ENCODE measurements at places on chromosomes 2 and 18.
A peak's percentile ranks its signal among the peaks of the same experiment; 100 is the strongest.

DNA sequence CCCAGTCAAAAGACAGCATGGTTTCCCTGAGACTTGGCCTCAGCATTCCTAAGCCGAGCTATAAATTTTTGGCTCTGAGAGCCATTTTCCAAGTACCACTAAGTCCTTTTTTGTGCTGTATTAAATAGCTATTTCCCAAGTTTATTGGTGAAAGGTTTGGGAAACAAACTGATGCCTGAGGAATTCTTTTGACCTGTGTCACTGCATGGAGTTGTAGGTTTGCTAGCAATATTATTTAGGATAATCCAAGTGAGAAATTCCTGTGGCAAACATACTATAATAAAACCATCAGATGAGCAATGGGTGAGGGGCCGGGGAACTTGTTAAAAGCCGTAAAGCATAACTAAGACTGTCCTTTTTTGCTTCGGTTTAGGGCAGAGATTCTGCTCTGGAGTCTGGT is 28.4 kb downstream of the ARHGAP28 start:
- peak; percentile 98 for DNase-seq

DNA sequence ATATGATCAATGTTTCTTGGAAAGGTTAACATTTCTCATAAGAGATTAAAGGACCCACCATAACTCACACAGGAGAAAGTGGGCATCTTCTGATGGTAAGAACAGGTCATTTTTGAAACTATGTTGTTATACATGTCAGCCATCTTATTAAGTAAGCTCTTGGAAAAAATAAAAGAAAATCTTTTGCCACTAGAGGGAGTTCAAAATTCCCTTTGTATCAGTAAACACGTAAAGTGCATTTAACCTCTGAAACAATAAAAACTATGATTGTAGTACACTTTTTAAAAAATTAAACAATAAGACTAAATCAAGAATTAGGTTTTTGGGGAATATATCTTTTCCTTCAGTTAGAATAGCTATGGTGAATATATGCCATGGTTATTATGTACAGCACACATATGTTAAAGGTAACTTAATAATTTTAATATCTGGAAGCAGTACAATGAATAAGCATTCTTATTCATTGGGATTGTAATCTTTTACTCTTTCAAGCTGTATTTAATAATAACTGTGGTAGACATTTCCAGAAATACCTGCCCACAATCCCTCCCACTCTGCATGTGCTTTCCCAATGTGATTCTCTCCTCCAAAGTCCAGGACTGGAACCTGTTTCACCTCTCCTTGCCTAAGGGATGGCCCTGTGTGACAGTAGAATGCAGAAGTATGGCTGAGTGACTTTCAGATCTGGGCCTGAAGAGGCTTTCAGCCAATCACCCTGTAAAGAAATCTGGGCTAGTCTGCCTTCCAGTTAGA is 64.2 kb downstream of the RBMS1 start:
- DNase-seq: peak; percentile 65

- DNase-seq: no peak
Measured at GRCh38 chr2:147569426-147569825, 275.4 kb upstream of the ACVR2A start.

GRCh38 chr2:163692081-163692480 is 43.7 kb downstream of the FIGN start:
- DNase-seq: no peak

- no peak for DNase-seq
Measured at GRCh38 chr2:85388878-85389538, 21.2 kb downstream of the CAPG start.

DNA sequence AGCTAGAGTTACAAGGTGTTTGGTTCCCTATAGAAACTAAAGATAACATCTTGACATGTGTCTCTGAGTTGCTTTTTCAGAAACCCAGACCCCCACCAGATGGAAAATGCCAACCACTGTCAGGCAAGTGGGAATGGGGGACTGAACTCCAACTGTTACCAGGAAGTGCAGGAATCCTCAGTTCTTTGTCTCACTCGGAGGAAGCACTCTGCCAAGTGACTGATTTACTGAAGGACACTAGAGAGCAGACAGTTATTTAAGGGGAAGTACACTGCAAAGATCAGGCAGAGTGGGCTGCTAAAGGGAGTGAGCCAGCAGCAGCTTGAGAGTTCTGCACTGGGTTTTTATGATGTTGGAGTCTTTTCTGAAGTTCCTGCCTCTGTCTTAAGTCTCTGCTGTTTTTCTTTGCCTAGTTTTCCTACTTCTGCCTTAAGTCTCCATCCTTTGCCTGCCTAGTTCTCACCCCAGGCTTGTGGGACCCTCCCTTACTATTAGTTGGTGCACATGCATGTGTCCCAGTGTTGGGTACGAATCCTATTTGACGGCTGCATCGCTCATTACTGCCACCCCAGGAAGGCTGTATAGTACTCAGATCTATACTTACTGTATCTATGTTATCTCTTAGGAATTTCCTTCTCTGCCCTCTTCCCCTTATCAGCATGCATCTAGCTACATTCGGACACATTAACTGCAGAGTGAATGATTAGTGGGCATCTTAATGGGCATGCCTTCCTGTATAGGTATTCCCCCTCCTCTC is 97.1 kb downstream of the TEX51 start:
- DNase-seq: no peak

- no peak for DNase-seq
Measured at GRCh38 chr2:143574069-143574468, 444.9 kb downstream of the ARHGAP15 start.

DNA sequence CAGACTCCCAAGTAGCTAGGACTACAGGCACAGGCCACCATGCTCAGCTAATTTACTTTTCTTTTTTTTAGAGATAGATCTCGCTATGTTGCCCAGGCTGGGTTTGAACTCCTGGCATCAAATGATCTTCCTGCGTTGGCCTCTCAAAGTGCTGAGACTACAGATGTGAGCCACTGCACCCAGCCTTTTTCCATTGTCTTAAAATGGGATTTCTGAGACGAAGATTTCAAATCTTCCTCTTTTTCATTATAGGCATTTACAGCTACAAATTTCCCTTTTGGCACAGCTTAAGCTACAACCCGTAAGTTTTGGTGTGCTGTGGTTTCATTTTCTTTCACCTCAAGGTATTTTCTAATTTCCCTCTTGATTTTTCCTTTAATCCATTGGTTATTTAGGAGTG is 8.6 kb downstream of the GNLY start:
- DNase-seq: no peak

GRCh38 chr2:16978301-16978700 is 312.7 kb upstream of the CYRIA start:
- peak; percentile 28 for DNase-seq

GRCh38 chr2:112293636-112294401 is 18.4 kb downstream of the ZC3H6 start:
- no peak for DNase-seq

- no peak for DNase-seq
Measured at GRCh38 chr18:25033747-25034471, 318.1 kb downstream of the ZNF521 start.

DNA sequence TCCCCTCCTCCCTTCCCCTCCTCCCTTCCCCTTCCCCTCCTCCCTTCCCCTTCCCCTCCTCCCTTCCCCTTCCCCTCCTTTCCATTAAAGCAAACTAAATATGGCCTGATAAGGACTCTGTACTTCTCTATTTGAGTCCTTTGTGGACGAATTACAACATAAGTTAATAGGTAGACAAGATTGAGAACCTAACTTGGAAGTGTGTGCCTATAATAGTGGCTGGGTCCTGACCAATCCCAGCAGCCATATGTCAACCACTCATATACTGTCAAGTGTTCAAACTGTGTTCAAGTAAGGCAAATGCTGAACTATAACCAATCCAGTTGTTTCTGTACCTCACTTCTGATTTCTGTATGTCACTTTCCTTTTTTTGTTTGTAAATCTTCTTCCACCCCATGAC is 97.1 kb upstream of the RBMS1 start:
- DNase-seq: no peak

GRCh38 chr2:17573085-17573803 is 32.7 kb downstream of the VSNL1 start:
- peak; percentile 36 for DNase-seq

DNA sequence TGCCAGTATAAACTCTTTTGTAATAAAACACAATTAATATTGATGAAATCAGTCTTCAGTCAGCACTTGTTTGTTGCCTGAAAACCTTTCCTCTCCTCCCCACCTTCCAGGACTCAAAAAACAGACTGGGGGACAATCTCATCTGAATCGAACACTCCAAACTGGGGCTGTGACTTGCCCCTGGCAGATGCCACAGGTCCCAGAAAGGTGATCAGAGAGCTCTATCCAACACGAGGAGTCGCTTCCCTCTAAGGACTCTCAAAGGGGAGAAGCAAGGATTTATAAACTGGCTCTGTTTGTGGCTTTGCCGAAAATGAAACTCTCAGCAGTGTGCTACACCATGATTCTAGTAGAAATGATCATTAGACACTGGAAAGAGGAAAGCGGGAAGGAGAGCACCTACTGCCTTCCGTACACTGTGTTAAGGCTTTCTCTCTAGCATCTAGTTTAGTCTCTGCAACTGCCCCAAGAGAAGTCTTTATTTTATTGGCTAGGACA is 199.2 kb downstream of the TGIF1 start:
- DNase-seq: no peak

- no peak for DNase-seq
Measured at GRCh38 chr2:132825601-132826000, 155.6 kb upstream of the LYPD1 start.

DNA sequence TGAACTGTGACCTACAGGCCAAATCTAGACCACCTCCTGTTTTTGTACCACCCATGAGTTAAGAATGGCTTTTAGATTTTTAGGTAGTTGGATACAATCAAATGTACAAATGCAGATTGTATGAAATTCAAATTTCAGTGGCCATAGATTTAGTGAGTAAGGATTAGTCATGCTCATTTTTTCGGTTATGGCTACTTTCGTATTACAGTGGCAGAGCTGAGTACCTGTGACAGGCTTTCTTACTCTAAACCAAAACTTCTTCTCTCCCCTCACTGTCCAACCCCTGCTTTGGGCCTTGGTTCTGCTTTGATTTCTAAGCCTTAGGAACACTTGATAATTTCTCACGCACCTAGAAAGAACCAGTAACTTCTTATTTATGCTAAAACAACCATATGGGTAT is 82.1 kb downstream of the CDC42EP3 start:
- peak; percentile 54 for DNase-seq

DNA sequence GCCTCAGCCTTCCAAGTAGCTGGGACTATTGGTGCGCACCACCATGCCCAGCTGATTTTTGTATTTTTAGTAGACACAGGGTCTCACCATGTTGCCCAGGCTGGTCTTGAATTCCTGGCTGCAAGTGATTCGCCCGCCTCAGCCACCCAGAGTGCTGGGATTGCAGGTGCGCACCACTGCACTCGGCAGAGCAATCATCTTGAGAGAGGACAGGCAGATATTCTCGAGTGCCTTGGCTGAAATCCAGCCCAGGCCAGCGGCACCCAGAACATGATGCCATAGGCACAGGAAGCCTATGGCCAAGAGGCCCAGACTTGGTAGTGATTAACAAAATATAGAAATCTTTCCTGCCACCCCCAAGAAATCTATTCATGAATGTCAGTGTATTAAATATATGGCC is 58.0 kb upstream of the PEX13 start:
- DNase-seq: no peak

DNA sequence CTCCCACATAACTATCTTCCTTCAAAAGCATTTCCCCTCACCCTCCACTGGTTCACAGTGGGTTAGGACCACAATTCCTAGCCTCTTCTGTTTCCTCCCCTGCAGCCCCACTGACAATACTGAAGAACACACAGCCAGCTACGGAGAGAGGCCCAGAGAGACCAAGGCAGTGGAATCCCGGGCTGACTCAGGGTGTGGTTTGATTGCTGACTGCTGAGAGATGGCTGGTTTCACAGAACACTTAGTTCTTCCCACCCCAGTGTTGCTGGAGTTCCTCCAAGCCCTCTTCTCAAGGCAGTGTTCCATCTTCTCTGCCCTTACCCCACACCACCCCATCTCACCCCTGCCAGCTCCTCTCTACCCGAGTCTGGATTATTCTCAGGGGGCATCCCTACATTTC is 43.3 kb upstream of the ZFP36L2 start:
- DNase-seq: peak; percentile 85

DNA sequence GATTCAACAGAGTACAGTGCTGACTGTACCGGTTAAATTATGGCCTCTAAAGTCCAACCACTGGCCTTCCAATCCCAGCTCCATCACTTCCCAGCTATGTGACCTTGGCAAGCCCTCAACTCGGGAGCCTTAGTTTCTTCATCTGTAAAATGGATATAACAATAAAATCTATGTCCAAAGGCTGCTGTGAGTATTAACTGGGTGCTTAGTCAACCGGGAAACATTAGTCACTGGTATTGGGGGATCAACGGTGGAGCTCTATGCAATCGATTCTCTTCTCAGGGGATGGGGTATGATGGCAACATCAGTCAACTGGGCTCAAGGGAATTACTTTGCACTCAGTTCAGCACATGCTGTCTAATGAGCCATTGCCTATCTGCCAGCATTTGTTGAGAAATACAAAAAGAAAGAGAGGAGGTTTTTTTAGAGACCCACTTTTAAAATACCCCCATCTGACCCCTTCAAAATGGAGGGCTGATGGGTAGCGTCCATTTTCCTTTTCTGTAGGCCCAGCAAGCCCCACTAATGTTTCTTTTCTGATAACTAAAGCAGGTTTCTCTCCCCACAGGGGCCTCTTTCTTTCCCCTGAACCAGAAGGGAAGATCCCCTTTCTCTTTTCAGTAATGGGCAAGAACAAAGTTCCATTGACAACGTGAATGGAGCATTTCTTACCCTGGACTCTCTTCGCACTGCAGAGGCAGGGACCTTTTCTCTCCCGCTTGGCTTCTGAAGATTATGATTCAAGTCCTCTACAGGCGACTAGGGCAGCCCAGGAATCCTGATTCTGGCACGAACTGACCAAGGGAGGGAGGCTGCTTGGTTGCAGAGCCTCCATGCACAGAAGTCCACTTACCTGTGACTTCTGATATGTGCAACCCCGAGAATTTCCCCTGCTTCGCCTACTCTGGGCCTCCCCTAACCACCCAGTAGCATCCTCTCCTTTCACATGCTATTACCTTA is 8.7 kb upstream of the AGFG1 start:
- DNase-seq: no peak

- DNase-seq: no peak
Measured at GRCh38 chr18:8930990-8931616, 171.4 kb upstream of the NDUFV2 start.

GRCh38 chr2:109164311-109164710 is 35.3 kb downstream of the SH3RF3 start:
- no peak for DNase-seq

GRCh38 chr2:79005216-79005615 is 20.3 kb upstream of the REG3G start:
- no peak for DNase-seq

DNA sequence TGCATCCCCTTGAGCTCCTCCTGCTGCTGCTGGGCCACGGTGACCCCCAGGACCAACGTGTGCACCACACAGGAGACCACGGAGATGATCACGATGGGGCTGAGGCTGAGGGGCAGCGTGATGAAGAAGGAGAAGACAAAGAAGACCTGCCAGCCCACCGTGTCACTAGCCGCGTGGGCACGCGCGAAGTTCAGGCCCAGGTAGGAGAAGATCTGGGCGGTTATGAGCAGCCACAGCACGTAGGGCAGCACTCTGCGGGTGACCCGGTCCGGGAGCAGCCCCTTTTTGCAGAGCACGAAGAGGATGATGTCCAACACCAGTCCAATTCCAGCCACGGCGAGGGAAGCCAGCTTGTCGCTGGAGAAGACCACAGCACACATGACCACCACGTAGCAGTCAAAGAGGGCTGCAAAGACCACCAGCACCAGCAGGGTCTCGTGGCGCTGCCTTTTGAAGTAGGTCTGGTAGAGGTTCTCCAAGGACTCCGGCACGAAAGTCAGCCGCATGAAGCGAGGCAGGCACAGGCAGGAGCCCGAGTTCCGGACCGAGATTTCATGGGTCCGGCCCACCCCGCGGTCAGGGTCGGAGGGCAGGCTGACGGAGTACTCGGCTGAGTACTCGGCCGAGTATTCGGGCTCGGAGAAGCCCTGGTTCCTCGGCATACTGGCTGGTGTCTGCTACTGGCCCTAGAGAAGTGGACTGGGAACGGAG is 1.6 kb downstream of the ADCY3 start:
- no peak for DNase-seq
